ENCODE measurements at places on chromosomes 5 and 9.

- DNase-seq, result no peak
Measured at GRCh38 chr9:124363326-124364096, 51.7 kb downstream of the PSMB7 start.

DNA sequence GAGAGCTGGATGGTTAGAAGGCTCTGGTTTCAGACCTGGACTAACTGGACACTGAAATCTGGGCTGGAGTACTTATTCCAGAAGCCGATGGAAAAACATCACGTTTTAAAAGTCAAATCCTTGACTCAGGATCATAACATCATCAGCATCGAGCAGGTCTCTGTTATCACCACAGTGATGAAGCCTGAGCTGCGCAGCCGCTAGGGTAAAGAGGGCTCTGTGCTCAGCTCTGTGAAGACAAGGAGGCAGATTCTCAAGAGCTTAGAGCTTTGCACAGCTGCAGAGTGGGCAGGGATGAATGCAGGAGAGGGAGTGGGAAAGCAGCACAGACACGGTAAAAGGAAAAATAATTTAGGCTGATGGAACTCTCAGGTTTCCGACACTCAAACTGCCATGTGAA lies 208.8 kb upstream of the TAS2R1 start:
- no peak for DNase-seq

DNA sequence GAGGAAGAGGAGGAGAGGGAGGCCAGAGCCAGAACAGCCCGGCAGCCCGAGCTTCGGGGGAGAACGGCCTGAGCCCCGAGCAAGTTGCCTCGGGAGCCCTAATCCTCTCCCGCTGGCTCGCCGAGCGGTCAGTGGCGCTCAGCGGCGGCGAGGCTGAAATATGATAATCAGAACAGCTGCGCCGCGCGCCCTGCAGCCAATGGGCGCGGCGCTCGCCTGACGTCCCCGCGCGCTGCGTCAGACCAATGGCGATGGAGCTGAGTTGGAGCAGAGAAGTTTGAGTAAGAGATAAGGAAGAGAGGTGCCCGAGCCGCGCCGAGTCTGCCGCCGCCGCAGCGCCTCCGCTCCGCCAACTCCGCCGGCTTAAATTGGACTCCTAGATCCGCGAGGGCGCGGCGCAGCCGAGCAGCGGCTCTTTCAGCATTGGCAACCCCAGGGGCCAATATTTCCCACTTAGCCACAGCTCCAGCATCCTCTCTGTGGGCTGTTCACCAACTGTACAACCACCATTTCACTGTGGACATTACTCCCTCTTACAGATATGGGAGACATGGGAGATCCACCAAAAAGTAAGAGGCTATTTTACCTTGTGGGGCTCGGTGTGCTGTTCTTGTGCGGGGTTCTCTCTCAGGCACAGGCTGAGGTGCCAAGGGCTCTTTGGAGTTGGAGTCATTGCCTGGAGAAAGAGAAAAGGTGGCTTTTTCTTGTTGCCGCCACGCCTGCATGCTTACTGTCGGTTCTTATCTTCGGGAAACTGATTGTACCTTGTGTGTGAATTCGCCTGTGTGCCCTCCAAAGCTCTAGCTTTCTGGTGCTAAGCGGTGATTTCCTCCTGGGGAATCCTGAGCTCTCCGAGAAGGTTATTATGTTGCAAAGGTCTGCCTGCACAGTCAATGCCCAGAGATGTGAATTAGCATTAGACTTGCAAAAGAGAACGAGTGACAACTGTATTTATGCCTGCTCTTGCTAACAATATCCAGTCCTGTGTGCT lies at the start of gene ISL1:
TSS of gene ISL1 (plus strand) at position 318 of the 991 bp plus-strand sequence. CDS start at position 542, 224 bp downstream.
- DNase-seq, result no peak

DNA sequence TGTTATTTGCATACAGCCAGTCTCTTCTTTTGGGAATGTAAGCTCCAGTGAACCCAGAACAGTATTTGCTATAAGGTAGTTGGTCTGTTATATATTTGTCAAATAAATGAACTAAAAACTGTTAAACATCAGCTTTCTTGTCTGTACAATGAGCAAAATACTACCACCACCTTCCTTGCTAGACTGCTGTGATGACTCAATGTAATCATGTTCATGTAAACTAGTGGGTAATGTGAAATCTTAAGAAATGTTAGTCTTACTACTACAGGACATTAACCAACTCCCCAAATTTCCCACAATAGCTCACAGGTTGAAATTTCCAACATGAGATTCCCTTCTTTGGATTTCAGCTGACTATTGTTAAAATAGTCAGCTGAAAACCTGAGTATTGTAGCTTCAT lies 176.1 kb downstream of the TRPM3 start:
- no peak for DNase-seq

DNA sequence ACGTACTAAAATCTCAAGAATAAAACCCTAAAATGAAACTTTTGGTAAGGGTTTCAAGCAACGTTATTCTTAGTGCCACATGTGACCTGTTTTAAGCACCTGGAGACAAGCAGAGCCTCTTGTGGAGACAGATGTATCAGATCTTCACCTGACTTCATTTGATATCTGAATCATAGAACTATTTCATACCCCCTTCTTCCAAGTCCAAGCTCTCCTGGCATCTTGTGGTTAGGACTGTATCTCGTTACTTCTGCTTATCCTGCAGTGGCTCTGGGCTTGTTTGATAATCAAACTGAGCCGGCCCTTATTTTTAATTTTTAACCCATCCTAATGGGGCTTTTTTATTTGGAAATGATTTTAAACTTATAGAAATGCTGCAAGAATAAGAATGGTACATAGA lies 11.1 kb upstream of the FSD1L start:
- no peak for DNase-seq

DNA sequence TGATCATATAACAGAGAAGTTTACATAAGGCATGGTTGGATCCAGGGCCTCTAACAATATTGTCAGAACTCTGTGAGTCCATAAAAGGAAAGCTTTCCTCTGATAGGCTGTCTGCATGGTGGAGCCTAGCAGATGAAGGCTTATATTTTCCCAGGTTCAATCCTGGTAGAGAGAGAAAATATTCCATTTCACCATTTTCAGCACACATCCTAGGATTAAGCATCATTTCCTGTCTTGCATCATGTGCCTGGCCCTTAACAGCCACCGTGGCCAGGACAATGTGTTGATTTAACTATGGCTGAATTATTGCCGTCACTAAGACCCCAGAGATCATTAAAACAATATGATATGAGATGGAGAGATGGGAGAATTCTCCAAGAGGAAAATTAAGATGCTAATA lies 90.9 kb upstream of the GRIA1 start:
- DNase-seq, result no peak

DNA sequence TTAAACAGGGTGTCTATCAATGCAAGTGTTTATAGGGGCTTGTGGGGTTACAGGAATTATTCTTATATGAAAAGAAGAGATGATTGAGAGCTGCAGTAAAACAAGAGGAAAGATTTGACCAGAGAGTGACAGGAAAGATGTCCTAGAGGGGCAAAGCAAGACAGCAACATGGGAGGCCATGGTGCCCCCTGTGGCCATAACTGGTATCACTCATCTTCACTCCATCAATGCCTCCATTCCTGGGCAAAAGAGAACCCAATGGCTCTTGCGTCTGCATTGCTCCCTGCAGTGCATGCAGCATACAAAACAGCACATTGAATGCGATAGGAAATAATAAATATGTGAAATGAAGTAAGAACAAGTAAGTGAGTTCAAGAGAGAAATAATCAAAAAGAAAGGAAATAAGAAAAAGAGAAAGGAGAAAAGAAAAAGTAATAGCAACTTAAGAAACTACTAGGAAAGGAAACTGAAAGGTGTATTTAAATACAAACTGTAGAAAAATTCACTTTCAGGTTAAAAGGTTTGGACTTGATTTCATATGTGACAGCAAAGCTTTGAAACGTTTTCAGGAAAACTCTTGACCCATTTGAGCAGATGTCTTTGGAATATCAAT lies 206.6 kb downstream of the SEMA5A start:
- DNase-seq, result no peak

DNA sequence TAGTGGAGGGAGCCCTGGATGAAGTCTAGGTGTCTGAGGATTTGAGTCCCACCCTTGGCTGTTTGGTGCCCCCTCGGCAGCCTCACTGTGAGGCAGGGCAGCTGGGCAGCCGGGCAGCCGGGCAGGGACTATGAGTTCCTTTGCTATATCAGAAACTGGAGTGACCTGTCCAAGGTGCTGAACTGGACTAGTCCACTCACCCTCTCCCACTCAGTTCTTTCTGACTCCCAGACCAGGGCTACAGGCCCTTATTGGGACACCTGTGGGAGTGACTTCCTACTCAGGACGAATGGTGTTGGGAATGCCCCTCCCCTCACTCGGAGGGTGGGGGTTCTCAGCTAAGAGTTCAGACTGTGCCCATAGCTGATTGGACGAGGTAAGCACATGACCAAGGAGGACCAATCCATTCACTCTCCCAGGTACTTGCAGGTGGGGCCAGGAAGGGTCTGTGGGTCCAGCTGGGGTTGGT lies 34.1 kb upstream of the RAPGEF1 start:
- no peak for DNase-seq

DNA sequence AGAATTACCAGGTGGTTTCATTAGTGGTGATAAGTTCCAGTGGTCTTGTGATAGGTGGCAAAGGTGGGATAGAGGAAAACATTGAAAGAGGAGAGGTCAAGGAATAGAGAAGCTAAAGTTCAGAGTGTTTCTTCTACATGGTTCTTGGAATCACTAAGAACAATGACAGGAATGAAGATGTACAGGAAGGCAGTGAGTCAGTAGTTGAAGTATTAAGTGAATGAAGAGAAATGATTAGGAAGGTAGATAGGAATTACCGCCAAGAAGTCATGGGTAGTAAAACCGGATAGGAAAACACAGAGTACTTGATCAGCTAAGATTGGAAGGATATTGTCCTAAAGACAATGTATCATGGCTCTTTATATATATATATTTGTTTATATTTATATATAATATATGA lies 37.9 kb upstream of the RASA1 start:
- DNase-seq, result no peak

GRCh38 chr9:110131499-110131898 lies 76.5 kb downstream of the C9orf152 start:
- no peak for DNase-seq

GRCh38 chr9:105930011-105930627 lies 235.8 kb downstream of the TMEM38B start:
- no peak for DNase-seq

DNA sequence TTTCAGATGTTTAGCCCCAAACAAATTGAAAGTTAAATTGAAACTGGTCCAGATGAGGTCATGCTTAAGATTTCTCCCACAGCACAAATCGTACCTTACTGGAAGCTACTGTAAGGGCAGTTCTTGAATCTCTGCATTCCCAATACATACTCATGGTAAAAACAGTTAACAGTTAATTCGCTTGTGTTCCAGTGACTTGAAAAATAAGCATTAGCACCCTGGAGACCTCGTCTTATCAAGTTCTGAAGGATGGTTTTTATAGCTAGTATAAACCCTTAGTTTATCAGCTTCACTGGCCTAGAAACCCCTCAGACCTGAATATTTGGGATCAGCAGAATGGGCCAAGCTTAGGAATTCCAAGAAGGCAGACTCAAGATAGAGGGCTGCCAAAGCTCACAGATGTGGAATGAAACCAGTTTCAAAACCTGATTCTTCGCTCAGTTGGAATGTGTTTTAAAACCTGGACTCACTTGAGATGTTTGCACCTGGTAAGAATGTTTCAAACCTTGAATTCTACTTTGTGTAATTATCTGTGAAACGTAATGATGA lies 103.6 kb downstream of the C9orf152 start:
- DNase-seq, result no peak

DNA sequence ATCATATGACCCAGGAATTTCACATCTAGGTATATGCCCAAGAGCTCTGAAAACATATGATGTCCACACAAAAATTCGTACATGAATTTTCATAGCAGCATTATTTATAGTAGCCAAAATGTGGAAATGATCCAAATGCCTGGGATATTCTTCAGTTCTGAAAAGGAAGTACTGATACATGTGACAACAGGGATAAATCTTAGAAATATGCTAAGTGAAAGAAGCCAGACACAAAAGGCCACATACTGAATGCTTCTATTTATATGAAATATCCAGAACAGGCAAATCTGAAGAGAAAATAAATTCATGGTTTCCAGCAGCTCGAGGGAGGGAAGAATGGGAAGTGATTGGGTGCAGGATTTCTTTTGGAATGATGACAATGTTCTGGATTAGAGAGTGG lies 16.8 kb upstream of the ZBTB43 start:
- no peak for DNase-seq

GRCh38 chr9:104448036-104448435 lies 56.0 kb upstream of the OR13F1 start:
- DNase-seq, result no peak

DNA sequence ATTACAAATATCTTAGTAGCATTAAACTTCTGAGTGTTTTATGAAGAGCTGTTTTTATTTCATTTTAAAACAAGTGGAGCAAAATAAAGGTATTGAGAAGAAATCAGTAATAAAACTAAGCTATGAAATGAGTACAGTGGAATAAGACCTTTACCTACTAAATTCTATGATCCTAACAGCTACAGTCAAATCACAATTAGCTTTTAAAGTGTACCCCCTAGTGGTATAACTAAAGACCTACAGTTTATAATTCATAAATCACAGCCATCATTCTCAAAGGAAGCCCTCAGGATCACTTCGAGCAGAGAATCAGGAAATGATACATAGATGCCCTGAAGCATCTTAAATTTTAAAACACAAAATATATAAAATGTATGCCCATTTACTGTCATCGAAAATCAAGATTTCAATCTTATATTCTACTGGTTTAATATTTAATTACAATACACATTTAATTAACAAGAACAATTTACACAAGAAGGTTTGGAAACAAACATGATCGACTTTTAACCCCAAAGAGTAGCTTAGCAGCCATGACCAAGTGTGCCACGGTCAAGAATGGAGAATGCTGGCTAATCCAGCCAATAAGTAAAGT lies 12.3 kb downstream of the CCNH start:
- no peak for DNase-seq

DNA sequence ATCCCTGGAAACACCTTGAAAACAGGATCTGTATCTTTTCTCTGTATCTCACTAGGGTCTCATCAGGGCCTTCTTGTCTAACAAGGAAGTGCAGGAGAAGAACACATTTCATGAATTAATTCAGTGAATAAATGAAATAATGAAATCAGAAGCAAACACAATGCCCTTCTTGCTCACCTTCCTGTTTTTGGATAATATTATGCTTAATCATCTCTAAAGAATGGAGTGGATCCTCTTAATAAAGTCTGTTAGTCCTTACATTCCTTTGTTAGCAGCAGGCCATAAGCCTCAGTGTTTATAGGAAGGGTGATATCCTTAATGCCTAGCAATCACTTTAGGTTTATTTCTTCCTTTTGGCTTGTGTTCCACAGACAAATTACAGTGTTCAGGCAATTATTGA lies 837.1 kb upstream of the SEMA6A start:
- DNase-seq, result no peak

GRCh38 chr9:76302543-76302942 lies 91.7 kb downstream of the RFK start:
- no peak for DNase-seq

DNA sequence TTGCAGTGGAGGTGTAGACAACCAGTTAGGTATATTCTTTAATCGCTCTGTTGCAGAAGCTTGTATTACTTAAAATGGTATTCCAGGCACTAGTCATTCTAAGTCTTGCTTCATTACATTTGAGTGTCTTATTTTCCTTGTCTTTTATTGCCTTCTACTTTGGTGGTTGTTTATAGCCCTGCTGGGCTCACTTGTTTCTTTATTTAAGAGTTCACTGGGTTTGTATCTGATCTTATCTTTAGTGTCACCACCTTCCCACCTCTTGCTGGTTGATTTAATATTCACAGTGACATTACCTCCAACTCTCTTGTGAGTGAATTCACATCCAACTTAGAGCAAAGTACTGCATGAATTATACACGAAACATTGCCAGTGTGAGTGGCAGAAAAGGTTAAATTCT lies 83.6 kb upstream of the BNC2 start:
- DNase-seq, result no peak

- no peak for DNase-seq
Measured at GRCh38 chr9:122961139-122961538, 20.3 kb downstream of the RABGAP1 start.

Measured in T-helper 22 cell (primary cell).